ENCODE measurements at places on chromosomes 2 and 18.
A peak's percentile ranks its signal among the peaks of the same experiment; 100 is the strongest.

GRCh38 chr18:78352910-78353309 is 626.7 kb upstream of the SALL3 start:
- DNase-seq, result no peak

GRCh38 chr2:59899692-59900091 is 653.8 kb downstream of the BCL11A start:
- no peak for DNase-seq

DNA sequence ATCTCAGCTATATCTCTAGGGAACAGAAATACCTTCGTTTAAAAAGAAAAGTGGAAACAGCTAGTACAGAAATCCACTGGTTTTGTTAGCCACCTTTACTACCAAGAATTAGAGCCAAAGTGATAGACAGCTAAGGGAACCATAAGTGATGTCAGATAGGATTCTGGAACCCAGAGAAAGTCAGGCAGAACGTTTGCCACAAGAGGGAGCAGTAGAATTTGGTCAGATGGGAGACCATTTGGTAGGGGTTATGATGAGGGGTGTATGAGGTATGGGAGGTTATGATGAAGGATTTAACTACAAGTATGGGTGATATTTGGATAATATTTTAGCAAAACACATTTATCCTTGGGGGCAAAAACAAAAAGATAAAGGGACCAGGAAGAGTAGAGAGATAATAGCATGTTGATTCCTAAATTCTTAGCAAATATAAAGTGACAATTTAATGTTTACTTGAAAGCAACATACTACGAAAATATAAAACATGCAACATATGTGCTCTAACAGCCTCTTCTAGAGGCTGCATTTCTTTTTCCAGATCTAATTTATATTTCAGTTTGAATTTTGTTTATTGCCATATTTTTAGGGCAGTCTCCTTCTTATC is 3.3 kb downstream of the SLC8A1 start:
- DNase-seq, result peak; percentile 27

GRCh38 chr18:68840554-68841263 is 42.8 kb downstream of the CCDC102B start:
- DNase-seq, result peak; percentile 97

- DNase-seq, result peak; percentile 3
Observed at GRCh38 chr18:51266773-51267172, 69.3 kb upstream of the MEX3C start.

GRCh38 chr18:55301824-55302166 is 286.2 kb downstream of the TCF4 start:
- DNase-seq, result no peak

- no peak for DNase-seq
Observed at GRCh38 chr2:212649646-212650045, 111.0 kb upstream of the ERBB4 start.

DNA sequence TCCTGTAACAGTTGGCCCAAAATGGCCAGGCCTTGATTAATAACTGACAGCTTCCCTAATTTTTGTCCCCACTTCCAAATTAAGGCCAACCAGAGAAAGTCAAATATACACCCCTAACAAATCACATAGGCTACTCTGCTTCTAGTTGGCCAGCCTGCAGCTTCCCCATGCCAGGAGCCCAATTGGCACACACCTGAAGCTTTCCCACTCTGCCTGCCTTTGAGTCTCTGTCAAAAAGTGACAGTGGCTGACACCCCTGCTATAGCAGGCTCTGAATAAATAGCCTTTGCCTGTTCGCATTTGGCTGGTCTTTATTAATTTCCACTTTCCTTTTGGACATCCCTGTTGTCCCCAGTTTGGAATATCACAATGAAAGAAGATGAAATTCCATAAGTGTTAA is 256.6 kb upstream of the NCKAP5 start:
- no peak for DNase-seq

DNA sequence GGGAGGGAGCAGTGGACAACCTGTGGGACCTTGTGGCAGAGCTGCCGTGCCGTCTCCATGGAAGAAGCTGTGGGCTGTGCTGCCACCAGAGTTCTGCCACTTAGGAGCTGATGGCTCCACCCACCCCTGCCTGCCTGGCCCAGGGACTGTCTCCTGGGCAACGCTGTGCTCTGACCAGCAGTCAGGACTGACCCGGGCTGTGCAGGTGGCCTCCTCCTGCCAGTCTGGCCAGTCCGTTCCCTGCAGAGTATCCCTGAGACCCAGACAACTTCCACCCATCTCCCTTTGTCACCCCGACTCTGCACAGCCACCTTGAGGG is 12.8 kb downstream of the ASIC4 start:
- no peak for DNase-seq

Data from fibroblast of villous mesenchyme (primary cell).